ENCODE measurements at places on chromosomes 1 and 21.

- DNase-seq: no peak
These were observed 222.8 kb downstream of the FOXD2 start for GRCh38 chr1:47660622-47661021.

- DNase-seq: no peak
These were observed 62.3 kb downstream of the COL18A1 start for GRCh38 chr21:45467221-45467779.

GRCh38 chr1:9774712-9775679 lies 48.8 kb downstream of the CLSTN1 start:
- no peak for DNase-seq

DNA sequence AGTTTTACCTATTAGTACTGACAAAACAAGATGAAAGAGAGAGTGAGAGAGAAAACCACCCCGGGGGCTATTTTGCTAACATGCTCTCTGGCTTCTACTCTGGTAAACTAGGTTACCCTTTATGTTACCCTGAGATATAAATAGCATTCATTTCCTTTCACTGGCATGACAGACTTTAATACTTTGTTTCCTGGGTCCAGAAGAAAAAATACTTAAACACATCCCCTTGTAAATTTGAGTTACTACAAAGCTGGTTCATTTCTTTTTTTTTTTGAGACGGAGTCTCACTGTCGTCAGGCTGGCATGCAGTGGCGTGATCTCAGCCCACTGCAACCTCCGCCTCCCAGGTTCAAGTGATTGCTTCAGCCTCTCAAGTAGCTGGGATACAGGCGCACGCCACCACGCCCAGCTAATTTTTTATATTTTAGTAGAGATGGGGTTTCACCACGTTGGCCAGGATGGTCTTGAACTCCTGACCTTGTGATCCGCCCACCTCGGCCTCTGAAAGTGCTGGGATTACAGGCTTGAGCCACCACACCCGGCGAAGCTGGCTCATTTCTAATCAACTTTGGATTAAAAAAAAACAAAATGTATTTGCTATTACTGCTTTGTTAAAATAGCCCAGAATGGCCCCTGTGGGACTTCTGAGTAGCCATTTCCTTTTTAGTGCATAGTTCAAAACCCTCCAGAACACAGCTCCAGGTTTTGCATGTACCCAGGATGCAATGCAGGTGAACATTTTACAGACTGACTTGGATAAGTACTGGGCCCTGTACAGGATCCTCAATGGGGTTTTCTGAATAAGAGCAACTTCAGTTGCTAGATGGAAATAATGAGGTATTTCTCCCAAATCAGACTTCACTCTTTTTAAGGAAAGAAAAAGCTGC lies 20.6 kb downstream of the INPP5B start:
- DNase-seq: no peak

DNA sequence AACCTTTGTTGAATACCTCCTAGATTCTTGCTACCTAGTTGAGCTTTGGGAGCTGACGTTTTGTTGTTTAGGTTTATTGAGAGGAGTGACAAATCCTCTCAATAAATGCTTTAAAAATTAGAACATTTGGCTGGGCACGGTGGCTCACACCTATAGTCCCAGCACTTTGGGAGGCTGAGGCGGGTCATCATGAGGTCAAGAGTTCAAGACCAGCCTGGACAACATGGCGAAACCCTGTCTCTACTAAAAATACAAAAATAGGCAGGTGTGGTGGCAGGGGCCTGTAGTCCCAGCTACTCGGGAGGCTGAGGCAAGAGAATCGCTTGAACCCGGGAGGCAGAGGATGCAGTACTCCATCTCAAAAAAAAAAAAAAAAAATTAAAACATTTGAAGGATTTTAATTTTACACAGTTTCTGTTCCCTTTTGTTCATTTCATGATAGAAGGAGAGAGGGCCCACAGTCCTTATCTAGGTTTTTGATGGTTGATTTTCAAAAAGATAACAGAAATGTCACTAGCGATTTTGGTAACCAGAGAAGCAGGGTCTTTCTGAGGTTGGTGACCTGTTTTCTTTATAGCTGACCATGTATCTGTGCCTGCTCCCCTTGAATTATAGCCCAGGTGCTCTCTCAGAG lies 44.2 kb upstream of the PIGV start:
- no peak for DNase-seq

- no peak for DNase-seq
These were observed 285.6 kb downstream of the ASTN1 start for GRCh38 chr1:176878750-176879536.

DNA sequence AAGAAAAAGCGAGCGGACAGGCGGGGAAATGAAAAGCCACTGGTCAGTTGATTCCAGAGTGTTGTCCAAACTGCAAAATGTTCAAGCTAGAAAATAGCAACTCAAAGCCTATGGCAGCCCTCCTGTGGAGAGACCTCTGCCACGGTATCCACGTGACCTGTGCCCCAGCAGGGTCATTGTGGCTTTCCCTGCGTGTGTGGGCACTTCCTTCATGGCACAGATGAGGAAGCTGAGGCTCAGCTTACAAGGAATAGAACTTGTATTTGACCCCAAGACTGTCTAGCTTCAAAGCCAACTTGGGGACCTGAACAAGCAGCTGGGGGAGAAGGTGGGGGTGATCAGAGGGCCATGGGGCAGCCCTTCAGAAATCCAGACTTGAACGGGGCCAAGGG lies 15.6 kb upstream of the PLEKHG5 start:
- no peak for DNase-seq

GRCh38 chr21:16422702-16423101 lies 692.9 kb downstream of the USP25 start:
- no peak for DNase-seq

DNA sequence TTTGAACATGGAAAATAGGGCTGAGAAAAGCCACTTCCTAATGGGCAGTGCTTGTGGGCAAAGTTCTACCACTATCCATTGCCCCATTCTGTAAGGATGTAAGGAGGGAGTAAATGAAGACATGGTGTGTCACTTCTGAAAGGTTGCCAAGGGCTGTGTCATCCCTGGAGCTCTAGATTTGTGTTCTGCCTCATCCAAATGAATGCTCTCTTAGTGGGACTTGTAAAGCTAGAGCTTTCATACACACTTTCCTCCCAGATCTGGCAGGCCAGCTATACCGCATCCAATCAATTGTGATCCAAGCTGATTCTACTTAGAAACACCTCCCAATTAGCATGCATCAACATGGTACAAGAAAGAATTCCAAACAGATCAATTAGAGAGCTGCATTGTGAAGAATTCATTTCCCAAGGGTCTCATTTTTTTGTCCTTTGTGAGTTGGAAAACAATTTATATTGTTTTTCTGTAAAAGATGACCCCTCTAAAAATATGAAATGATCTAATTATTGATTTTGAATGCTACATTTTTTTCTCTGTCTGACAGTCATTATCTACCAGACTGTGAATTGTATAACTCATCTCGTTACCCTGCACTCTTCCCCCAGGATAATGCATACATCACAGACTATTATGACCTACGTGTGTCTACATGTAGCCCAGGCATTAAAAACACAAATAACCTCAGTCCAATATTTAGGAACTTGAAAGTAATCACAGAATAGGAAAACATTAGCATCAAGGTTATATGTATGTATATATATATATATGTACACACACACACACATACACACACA lies 117.1 kb upstream of the DUSP10 start:
- DNase-seq: no peak

GRCh38 chr1:22544606-22545005 lies 18.7 kb upstream of the EPHA8 start:
- DNase-seq: no peak

- DNase-seq: no peak
These were observed 95.1 kb downstream of the DNTTIP2 start for GRCh38 chr1:93783876-93784275.

DNA sequence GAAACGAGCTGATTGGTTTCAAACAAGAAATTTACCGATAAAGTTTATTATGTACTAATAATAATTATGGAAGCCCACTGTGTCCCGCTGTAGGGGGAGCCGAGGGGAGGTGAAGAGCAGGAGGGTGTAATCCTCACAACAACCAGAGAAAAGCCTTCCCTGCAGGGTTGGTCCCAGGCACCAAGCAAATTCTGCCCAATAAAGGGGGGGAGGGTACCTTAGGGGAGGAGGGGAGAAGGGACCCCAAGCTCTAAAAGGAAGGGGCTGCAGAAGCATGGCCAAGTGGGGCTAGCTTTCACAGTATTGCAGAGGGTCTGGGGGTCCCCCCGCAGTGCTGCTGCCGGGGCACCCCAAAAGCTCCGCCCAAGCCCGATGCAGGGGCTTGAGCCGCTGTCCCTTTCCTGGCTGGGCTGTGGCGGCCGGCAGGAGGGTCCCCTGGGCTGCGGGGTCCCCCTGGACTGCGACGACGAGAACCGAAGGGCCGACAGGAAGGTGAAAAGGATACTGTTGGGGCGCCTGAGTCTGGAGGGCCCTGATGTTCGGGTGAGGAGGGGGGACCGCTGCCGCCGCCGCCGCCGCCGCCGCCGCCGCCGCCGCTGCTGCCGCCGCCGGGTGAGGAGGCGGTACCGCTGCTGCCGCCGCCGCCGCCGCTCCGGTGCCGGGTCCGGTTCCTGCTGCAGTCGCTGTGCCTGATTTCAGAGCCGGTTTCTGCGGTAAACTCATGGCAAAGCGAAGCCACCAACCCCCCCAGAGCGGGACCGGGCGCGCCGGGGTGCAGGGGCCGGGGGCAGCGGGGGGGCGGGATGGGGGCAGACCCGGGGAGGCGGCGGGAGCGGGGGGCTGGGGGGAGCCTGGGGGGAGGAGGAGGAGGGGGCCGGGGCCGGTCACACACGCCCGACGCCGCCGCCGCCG lies 771 bp downstream of the EIF4G3 start:
- peak; percentile 23 for DNase-seq

DNA sequence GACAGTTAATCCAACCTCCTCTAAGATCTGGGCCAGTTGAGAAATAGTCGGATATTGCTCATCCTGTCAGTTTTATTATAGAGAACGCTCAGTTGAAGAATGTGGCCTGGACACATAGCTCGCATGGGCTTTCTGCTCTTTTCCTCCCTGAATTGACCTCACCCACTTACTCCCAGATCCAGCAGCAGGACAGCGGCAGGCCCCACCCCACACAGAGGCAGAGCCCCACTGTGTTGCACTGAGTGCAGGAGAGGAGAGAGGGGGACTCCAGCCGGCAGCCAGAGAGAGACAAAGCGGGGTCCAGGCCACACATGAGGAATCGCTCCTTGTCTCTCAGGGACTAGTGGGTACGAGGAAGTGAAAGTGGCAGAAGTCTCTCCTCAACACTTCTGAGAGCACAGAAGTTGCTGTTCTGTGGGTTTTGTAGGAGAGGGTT lies 78.6 kb downstream of the LAMC1 start:
- DNase-seq: no peak

DNA sequence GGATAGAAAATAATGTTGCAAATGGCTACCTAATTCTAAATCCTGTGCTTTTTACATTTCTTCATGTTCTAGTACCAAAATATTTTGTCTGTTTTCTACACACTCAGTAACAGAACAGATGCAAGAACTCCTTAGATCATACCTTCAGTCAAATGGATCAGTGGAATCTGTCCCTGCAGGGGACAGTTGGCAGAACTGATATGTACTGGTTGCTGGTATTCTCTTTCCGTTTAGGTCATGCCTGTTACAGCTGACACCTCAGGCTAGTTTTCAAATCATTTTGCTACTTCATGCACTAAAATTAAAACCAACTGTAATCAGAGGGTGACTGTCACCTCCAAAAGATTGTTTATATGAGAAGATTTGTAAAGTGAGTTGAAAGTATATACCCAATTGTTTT lies 109.2 kb downstream of the TNNI3K start:
- no peak for DNase-seq

GRCh38 chr1:62682531-62682930 lies 5.7 kb downstream of the DOCK7 start:
- DNase-seq: no peak

- no peak for DNase-seq
These were observed 203.2 kb upstream of the SGIP1 start for GRCh38 chr1:66330722-66331141.

DNA sequence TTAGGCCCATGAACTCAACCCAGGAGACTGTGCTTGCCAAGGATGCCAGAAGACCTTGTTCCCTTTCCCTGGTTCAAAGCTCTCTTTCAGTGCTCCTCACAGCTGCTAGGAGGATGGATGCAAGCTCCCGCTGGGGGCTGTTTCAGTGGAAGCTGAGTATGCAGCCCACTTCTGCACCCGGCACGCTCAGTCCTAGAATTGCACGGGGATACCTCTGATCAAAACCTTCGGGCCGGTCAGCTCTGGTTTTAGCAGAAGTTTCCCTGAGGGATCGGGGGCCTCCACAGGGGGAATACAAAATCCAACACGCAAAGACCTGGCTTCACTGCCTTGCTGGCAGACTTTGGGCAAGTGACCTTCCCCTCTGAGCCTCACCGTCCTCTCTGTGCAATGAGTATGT lies 4.2 kb upstream of the SSBP3 start:
- no peak for DNase-seq

DNA sequence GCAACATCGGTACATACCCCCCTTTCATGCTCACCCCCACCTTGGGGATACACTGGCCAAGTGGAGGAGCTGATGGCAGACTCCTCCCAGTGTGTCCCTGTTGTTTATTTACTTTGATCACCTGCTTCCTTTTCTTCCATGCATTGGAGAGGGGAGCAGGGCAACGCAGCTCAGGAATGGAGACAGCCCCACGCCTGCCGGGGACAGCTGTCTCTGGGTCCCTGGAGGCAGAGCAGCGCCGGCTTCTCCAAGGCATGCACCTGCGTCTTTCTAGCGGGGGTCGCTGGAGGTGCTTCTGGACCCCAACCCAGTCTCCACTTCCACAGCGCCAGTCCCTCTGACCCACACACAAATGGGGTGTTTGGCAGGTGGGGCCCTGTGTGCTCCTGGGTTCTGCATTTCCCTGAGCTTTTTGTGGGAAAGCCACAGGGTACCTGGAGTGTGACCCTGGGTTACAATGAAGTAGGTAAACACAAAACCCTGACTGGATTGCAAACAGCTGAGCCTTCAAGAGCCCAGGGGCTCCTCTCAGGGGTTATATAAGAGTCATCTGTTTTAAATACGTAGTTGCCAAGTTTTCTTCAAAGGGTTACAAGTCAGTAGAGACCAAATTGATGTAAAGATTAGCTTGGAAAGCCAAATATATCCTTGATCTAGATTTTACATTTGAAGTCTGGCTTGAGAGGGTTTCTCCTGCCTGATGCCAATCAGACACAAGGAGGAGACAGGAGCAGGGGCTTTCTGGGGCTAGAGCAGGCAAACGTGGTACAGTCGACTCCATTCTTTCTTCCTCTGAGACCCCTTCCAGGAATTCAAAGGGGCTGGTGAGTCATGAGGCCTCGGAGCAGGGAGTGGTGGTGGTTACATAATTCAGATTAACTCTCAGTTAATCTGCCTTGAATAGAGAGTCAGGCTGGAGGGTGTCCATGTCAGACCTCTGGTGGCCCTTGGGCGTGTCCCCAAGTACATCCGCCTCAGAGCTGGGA lies 4.5 kb downstream of the AJAP1 start:
- DNase-seq: no peak

- no peak for DNase-seq
These were observed 197.7 kb downstream of the ROR1 start for GRCh38 chr1:63971557-63971956.

DNA sequence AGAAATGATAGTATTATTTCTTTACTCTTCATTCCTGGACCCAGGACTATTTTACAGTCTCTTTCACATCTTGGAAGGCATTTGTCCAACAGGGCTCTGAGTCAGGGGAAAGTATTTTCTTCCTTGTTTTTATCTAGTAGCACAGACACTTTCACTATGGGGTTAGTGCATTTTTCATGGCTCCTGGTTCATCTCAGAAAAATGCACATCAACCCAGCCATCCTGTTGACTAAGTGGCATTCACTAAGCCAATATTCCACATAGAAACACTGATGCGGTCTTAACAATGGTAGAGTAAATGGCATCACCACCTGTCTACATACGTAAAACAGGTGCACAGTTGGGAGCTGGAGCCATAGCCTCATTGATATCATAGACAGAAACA lies 87.4 kb upstream of the C1orf21 start:
- DNase-seq: no peak

- DNase-seq: no peak
These were observed 244.2 kb upstream of the JUN start for GRCh38 chr1:59028048-59028447.
